ENCODE measurements at places on chromosomes 7 and 10.

DNA sequence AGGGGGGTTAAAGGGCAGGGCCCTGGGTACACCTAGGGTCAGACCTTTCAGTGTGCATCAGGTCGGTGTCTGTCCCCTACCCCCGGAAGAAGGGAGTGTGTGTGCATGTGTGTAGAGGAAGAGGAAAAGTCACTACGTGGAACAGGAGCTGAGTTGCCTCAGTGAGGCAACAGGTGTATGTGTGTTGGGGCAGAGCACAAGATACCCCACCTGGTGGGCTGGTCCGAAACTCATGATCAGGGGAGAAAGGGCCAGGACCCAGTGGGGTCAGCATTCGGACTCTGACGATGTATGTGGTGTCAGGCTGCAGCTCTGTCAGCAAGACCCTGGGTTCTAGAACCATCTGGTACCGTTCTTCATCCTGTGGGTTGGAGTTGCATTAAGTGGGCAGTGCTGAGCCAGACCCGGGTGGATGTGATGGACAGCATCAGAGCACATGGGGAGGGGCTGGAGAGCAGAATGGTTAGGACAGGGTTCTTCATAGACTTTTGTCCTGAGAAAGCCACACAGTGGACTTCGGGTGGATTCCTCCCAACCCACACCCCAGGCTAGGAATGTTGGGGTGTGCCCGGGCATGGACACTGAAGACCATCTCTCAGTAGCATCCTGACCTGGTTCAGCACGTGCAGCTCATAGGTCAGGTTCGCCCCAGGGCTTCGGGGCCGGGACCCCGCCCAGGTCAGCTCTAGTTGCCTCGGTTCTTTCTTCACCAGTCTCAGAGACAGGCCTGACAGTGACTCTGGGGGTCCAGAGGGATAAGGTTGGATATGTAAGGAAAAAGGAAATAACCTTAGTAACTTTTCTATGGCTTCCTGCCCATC, 10.7 kb downstream of the EPHA1 start:
- no peak for DNase-seq

DNA sequence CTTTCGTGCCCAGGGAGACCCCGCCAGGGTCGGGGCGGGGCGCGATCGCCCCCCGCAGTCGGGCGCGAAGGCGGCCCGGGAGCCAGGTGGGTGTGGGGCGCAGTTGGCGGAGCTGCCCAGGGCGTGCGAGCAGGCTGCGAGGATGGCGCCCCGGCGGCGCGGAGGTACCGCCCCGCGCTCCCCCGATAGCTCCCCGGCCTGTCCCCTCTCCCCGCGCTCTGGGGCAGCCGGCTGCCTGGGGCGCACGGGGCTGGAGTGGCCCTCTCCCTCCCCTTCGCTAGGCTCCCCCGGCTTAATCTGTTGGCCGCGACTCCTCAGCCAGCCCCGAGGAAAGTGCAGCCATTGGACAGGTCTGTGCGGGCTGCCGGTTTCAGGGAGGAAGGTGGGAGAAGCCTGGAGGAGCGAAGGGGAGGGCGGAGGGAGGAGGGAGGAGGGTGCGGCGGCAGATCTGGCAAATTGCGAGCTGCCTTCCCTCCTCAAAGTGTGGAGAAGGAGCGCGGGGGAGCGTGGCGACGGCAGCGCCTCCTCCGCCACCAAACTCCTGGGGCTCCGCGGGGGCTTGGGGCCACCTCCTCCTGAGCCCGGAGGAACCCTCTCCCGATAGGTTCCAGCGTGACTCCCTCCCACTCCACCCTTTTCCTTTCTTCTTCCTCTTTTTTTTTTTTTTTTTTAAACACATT, 361 bp upstream of the PLXDC2 start:
- DNase-seq: no peak

GRCh38 chr7:33792041-33792440, 113.3 kb upstream of the BMPER start:
- DNase-seq: no peak

- DNase-seq: no peak
These were observed 50.3 kb downstream of the CSTF2T start for GRCh38 chr10:51649064-51649463.

DNA sequence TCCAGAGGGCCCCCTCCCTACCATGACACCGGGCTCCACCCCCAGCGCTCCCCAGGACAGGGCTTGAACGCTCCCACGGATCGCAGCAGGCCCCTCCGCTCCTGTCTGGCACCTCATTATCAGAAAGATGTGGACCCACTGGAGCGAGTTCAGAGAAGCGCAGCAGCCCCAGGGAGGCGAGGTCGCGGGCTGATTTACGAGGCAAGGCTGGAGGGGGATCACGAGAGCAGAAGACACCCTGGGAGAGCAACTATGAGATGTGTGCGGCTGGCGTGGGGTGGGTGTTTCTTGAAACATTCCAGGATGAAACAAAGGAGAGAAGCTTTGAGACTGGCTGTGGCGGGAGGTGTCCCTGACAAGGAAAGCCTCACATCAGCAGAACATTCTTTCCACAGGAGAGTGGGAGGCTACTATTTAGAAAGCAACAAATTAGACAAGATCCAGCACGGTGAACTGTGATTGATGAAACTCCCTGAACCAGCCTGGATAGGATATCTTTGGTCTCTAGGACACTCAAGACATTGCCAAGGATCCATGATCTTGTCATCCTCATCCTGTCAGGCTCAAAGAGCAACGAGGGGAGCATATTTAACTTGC, 66.0 kb downstream of the JCAD start:
- no peak for DNase-seq

GRCh38 chr7:105990727-105991453, 27.8 kb downstream of the CDHR3 start:
- no peak for DNase-seq

DNA sequence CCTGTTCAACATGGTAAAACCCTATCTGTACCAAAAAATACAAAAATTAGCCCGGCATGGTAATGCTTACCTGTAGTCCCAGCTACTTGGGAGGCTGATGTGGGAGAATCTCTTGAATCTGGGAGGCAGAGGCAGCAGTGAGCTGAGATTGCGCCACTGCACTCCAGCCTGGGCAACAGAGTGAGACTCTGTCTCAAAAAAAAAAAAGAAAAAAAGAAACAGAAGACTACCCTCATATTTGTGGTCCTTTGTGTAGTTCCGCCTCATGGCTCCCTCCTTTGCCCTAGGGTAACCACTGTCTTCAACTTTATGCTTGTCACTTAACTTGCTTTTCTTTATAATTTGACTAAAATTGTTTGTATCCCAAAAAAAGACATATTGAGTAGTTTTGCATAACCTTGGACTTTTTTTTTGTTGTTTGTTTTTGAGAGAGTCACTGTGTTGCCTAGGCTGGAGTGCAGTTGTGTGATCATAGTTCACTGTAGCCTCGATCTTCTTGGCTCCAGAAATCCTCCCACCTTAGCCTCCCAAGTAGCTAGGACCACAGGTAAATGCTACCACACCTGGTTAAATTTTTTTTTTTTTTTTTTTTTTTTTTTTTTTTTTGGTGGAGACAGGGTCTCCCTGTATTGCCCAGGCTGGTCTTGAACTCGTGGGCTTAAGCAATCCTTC, 3.7 kb downstream of the ZNF487 start:
- DNase-seq: no peak

DNA sequence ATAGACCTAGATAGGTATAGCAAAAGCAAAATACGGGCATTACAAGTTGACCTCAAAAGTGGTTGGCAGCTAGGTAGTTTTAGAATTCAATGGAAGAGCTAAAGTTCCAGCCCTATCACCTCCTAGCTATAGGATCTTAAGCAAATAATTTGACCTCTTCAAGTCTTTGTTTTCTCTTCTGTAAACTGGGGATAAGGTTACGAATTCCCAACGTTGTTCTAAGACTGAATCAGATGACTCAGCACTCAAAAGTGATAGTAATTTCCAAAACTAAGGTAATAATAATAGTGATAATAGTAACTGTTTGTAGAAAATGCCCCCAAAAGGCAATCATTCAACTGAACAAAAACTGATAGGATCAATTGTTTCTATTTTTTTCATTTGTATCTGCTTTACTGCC, 445.2 kb downstream of the KCNMA1 start:
- no peak for DNase-seq

DNA sequence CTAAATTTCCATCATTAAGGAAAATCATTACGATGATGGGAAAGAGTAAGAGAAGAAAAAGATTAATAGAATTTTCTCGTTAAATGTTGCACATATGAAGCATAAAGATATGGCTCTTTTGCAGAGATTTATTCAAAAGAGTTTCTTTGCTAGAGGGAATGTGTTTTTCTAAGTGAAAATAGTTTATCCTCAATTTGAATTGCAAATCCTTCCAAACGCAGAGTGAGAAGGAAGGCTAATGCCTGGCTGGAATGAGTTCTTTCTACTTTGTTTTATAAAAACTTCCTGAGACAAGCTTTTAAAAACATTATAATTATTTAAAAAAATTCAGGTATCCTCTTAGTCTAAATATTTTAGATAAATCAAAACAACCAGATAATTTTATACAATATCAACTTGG, 14.2 kb downstream of the CYP26A1 start:
- no peak for DNase-seq

- no peak for DNase-seq
These were observed 24.8 kb downstream of the GBX1 start for GRCh38 chr7:151142686-151143040.

GRCh38 chr7:98110249-98111022, 3.8 kb downstream of the LMTK2 start:
- DNase-seq: no peak

DNA sequence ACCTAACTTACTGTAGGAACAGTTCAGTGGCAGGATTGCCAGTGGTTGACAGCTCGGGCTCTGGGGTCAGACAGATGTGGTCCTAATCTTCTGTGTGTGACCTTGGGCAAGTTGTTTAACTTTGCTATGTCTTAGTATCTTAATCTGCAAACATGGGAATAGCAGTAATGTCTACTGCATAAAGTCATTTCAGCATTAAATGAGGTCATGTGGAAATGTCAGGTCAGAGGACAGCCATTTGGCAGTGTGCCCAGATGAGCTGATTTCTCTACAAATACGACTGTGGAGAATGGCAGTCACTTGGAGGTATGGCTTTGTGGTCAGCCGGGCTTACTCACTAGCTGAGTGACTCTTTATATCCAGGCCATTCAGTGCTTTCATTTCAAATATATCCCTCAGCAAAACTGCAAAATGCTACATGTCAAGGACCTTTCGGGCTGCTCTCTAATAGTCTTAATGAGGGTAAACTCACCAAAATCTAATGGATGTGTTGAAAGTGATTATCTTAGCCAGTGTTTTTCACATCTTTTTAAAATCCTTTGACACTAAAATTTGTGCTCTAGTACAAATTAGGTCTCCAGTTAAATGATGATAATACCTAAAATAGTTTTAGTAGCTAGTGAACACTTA, 171.4 kb downstream of the ST7 start:
- no peak for DNase-seq

DNA sequence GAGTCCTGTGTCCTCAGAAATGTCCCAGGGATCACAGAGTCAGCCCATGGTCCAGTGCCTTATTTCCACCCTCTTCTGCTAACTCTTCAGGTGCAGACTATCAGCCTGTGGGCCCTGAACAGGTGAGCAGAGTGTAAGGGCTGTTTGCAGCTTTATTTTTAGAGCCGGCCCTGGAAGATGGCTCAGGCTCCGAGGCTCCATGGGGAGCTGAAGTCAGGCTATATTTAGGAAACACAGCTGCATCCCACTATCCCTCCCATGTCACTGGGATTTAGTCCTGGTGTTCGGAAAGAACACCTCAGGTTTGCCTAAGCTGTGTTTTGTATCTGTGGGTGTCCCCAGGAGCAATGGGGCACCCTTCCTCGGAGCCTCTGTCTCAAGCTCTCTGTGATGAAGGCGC, 126.9 kb downstream of the RPS24 start:
- no peak for DNase-seq

DNA sequence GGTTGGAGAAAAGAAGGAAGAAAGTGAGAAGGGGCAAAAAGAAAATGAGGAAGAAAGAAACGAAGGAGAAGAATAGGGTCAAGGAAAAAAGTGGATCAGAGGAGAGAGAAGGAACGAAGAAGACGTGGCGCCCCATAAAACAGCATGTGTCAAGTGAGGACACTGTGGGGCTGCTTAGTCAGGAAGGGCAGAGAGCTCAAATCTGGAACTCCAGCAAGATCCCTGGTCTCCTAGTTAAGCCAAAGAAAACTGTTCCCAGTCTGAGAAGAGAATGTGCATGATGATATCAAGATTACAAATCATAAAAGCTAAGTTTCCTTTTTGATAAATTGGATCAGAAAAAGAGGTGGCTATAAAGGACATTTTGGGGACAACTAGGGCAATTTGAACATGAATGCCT, 33.0 kb downstream of the CREB3L2 start:
- DNase-seq: no peak

GRCh38 chr10:6478722-6479121, 101.4 kb downstream of the PRKCQ start:
- DNase-seq: no peak

DNA sequence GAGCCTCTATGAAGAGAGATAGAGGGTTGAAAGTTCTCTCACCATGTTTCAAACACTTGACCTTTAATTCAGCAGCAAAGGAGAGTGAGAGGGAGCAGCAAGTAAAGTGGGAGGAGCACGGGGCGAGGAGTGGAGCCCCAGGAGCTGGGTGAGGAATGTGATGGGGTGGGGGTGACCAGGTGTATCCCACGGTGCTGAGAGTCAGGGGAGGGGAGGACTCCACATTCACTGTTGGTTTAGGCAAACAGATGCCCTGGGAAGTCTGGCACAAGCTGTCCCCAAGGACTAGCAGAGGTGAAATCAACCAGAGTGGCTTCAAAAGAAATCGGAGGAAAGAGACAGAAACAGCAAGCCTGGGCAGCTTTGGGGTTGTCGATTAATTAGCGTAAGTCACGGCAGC, 101.8 kb upstream of the PITRM1 start:
- DNase-seq: no peak

GRCh38 chr10:25083546-25084111, 67.2 kb downstream of the THNSL1 start:
- no peak for DNase-seq

DNA sequence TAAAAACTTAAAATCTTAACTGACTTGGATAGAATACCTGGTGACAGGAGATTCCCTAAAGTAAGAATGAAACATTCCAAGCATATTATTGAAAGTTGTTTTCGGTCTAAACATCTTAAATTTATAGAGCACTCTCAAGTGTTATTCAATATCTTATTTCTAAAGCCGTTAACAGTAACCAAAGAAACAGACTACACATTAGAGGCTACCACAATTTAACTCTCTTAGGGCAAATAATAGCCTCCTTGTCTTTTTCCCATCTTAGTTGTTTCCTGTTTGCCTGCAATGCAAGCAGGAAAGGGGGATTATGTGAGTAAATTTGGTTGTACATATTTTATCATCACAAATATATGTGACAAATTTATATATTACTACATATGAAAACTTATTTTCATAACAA, 31.4 kb downstream of the NAPEPLD start:
- no peak for DNase-seq

- no peak for DNase-seq
These were observed 43.6 kb upstream of the ZNF32 start for GRCh38 chr10:43692051-43692825.

DNA sequence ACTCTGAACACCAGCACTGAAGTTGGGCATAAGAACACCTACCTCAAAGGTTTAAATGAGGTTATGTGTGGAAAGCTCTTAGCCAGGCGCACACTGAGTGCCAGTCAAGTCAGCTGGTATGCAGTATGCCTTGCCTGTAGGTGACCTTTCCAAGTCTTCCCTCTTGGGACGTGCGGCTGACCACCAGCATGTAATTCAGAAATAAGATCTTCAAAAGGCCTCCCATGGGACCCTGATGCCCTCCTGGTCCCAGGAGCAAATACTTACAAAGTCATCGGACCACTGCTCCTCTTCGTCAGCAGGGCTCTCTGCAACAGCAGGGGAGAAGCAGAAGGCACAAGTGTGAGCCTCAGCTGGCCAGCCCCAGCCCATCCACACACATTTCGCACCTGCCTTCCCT, 40.8 kb downstream of the BLNK start:
- no peak for DNase-seq

All from effector CD4-positive, alpha-beta T cell (primary cell).